ENCODE measurements at places on chromosomes 5 and 9.
A peak's percentile ranks its signal among the peaks of the same experiment; 100 is the strongest.

- DNase-seq: no peak
Measured at GRCh38 chr5:43491326-43491725, 7.7 kb upstream of the TMEM267 start.

GRCh38 chr9:69946800-69947437 lies 96.7 kb upstream of the MAMDC2 start:
- DNase-seq: no peak

- DNase-seq: no peak
Measured at GRCh38 chr5:35651002-35651756, 33.5 kb downstream of the SPEF2 start.

DNA sequence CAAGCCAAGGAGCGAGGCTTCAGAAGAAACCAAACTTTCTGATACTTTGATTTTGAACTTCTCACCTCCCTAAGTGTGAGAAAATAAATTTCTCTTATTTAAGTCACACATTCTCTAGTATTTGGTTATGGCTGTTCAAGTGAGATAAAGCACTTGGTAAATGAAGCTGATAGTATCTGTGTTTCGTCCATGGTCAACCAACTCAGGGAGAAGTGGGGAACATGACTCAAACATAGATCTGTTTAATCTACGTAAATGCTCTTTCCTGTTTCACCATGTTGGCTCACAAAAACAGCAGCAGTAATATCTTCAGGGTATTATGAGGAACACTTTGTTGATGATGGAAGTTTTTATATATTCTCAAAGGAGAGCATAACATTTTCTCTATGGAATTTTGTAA lies 2167.2 kb upstream of the C9orf72 start:
- no peak for DNase-seq

DNA sequence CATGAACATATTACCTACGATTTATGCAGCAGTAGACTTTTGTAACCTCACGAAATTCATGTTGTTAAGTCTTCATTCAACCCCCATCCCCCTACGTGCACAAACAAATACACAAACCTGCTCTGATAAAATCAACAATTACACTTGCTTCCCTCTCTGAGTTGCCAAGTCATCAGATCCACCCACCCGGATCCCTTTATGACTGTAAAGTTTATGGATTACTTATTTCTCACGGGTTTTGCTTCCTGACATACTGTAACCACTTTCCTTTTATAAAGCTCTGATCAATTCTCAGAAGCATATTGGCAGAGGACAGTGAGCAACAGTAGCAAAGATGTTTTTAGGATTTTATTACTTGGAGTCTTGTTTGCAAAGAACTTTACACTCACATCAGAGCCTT lies 70.5 kb downstream of the MLLT3 start:
- no peak for DNase-seq

GRCh38 chr5:148014276-148014675 lies 49.5 kb upstream of the SPINK5 start:
- no peak for DNase-seq

DNA sequence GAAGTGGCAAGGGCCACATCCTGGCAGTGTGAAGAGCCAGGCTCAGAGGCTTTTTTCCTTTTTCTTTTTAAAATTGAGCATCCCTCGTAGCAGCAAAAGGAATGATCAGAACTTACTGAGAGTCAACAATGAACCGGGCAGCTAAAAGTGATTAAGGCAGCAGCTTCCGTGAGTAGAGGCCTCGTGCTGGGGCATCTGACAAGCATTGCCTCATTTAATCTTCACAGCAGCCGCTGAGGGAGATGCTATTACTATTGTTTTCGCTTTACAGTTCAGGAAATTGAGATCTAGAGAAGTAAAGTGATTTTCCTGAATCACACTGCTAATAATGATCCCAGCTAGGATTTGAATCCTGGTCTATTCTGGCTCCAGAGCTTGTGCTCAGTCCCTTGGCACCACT lies 30.7 kb upstream of the PTGS1 start:
- DNase-seq: no peak

GRCh38 chr5:149834246-149834855 lies 104.2 kb downstream of the PPARGC1B start:
- no peak for DNase-seq

GRCh38 chr9:130022566-130023143 lies 20.3 kb downstream of the FNBP1 start:
- DNase-seq: no peak

- no peak for DNase-seq
Measured at GRCh38 chr5:72908664-72909063, 47.2 kb upstream of the FCHO2 start.

DNA sequence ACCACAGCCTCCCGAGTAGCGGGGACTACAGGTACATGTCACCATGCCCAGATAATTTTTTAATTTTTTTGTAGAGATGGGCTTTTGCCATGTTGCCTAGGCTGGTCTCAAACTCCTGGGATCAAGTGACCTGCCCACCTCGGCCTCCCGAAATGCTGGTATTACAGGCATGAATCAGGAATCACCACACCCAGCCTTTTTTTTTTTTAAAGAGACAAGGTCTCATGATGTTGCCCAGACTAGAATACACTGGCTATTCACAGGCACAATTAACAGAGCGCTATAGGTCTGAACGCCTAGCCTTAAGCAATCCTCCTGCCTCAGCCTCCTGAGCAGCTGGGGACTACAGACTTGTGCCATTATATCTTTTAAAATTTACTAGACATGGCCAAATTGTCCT lies 36.1 kb downstream of the GEMIN5 start:
- peak; percentile 31 for DNase-seq
